ENCODE measurements at places on chromosomes 5 and 9.

DNA sequence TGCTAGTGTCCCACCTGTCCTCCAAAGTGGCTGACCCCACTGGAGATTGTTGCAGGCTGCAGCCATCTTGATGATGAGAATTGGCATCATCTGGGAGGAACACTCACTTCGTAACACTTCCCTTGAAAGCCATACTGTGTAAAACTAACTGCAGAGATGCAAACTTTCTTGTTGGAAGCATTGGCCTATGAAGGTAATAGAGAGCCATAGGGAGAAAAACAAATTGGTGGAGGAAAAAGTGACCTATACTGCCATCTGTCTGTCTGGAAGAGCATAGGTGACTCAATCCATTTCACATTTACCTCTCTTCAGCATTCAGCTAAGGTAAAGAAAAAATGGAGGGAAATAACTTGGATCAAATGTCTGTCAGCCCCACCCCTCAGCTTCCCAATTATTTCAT lies 473.4 kb downstream of the NTRK2 start:
- no peak for DNase-seq

DNA sequence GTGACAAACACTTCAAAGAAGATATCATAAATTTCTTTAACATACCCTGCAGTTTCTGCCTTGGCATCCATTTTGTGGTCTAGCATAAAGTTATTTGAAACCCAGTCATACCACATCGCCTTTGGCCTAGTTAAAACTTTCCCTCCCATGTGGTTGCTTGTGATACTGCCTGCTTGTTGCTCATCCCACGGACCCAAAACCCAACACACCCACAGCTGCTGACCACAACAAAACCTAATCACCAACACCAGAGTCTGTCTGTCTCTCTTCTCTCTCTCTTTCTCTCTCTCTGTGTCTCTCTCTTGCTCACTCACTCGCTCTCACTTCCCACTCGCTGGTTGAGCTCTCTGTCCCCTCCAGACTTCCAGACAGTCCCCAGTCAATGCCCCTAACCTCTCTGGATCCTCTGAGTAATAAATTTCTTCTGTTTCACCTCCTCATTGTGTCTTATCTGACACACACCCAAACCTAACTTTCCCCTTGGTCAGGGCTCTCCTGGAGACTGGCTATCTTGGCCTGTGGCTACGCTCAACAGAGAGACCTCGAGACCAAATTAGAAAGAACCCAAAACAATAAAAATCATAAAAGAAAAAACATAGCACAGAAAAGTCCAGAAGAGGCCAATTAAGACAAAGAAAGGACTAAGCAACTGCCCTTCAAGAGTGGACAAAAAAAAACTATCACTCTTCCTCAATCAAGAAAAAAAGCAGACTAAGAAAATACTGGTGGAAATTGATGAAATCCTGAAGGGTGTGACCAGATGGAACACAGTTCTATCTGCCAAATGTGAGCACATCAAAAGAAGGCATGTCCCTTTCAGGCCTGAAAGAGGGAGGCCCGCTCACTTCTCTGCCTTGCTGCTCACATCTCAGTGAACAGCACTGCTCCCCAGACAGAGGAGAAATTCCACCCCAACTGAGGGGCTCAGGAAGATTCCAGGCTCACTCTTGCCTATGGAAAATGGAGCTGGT lies 41.5 kb downstream of the TTLL11 start:
- DNase-seq: no peak

- no peak for DNase-seq
Measured at GRCh38 chr5:957748-958485, 50.7 kb upstream of the NKD2 start.

DNA sequence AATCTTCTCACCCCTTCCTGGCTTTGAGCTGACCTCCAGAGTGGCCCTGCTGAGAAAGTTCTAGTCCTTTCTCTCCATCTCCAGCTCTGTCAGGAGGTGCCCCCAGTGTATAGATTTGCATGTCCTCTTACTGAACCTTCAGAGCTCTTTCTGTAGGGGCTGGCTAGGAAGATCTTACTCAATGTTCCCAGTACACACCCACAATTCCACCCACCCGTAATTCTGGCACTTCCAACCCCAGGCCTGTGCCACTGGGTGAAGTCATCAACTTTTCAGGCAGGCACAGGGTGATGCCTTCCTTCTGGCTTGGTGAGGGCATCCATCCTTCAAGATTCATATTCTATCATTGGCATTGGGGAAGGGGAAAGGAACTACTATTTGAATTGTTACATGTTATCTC lies 75.9 kb downstream of the ACER2 start:
- DNase-seq: no peak

DNA sequence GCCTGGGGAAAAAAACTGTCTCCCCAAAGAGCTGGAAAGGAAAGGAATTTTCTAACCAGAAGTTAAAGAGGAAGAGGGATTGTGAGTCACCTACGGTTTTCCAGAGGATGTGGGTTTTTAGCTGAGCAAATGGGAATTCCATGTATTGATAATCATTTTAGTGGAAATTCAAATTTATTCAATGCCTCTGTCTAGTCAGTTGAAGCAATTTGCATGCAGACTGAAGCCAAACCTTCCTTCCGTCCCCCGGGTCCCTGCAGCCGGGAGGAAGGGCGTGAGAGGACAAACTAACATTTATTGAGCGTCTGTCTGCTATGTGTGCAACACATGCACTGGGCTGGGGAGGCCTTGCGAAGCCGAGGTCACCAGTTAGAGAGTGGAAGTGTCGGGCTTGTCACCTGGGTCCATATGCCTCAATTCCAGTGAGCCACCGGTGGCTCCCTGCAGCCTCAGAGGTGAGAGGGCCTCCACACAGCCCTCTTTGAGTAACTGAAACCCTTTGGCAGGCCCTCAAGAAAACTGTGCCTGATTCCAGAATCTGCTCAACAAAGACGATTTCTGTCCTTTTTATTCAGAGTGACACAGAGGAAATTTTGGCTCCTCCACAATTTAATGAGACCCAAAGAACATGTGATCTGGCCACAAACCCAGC lies 70.3 kb downstream of the COL27A1 start:
- DNase-seq: no peak

DNA sequence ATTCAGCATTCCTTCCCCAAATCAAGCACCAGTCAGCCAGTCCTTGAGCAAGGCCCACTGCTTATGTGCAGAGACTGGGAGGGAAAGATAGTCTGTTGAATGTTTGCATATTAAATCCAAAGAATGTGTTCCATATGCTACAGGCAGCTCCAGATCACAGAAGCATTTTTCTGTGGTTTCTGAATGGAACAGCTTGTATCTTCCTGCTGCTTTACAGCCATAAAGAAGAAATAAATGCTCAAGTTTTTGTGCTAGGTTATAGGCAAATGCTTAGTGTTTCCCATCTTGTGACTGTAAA lies 310.3 kb downstream of the TRIM36 start:
- DNase-seq: no peak

DNA sequence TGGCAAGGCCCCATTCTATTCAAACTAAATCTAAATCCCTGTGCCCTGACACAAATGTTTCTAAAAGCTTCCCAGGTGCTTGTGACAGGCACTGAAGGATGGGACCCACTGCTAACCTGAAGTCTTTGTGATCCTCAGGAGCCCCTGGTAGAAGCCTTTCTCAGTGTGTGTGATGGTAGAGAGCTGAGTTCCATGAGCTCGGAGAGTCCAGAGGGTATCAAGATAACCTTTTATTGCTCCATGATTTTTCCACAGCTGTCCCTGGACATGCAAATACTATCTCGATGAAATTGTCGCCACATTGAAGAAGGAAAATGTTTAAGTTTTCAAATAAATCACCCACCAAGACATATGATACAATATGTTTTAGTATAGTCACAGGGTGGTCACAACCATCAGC lies 7.7 kb downstream of the CAST start:
- DNase-seq: no peak

GRCh38 chr5:147534172-147534951 lies 24.5 kb upstream of the DPYSL3 start:
- DNase-seq: no peak

DNA sequence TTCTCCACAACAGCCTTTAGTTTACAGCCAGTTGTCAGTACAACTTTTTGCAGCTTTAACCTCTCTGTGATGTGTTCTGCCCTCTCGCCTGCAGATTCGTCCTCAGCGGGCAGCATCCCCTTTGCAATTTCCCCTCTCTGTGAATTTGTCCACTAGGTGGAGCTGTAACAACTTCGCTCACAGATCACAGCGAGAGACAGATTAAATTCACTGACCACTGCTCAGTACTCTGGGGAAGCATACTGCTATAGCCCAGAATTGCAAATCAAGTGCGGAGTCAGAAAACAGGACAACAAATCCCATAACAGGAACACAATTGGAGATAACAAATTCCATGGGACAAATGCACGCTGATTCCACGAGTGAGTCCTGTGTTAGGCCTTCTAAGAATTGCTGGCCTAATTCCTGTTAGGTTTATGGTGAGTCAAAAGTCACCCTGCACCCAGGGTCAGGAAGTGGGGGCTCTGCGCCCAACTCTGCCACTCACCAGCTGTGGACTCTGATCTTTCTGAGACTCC lies 2124.9 kb downstream of the MAT2B start:
- DNase-seq: no peak

- no peak for DNase-seq
Measured at GRCh38 chr9:128393145-128393775, 22.1 kb downstream of the URM1 start.

DNA sequence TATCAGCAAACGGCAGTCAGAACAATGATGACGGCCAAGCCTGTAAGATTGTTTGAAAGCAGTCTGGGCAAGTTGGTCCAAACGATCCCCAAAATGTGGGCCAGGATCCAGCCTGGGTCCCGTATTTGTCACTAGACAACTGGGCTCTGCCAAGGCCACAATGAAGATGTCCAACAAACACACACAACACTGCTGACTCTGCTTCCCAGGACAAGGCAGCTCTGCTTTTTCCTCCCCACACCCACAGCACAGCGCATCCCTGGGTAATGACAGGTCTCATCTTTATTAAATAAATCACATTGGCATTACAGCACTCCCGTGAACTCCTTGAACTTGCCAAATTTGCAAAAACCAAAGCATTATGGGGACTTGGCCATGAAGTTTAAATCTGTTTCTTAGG lies 424.1 kb upstream of the ACTBL2 start:
- DNase-seq: no peak

DNA sequence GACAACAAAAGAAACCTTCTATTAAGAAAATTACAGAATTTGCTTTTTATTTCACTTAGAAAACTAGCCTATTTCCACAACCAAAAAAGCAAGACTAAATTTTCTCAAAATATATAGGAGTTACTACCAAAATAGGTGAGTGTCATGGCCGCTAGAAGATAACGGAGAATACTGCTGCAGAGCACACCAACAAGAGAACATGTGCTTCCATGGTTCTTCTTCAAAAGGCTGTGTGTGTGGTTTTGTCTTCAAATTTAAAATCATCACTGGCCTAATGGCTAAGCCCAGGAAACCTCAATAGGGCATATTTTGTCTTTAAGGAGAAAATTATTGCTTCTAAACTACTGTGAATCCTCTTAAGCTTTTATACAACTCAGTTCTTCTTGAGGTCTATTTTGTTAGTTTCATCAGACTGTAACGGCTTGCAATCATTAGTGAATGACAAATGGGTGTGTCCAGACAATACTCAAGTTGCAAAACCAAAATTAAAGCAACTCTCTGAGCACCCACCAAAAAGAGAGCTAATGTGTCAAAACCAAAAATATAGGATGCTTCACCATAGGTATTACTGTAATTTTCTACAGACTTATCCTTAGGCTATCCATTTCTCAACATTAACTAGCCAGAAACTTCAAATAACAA lies 3.3 kb downstream of the SETX start:
- no peak for DNase-seq

- DNase-seq: no peak
Measured at GRCh38 chr5:80466669-80467485, 21.0 kb upstream of the FAM151B start.

DNA sequence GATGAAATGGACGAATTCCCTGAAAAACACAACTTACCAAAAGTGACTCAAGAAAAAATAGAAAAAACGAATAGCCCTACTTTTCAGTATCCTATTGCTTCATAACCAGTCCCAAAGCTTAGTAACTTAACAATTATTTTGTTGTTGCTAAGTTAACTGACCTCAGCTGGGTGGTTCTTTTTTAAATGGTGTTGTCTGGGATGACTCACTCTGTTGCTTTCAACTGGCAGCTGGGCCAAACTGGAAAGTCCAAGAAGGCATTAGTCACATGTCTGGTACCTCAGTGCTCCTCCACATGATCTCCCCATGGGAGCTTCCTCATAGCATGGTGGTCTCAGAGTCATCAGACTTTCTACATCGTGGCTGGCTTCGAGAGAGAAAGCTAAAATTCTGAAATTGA lies 47.8 kb upstream of the ADAMTS2 start:
- no peak for DNase-seq

- no peak for DNase-seq
Measured at GRCh38 chr9:33228606-33229005, 11.4 kb upstream of the SPINK4 start.

- no peak for DNase-seq
Measured at GRCh38 chr5:121805911-121806310, 45.8 kb upstream of the FTMT start.

GRCh38 chr5:142316051-142316450 lies 8.8 kb downstream of the SPRY4 start:
- DNase-seq: no peak

DNA sequence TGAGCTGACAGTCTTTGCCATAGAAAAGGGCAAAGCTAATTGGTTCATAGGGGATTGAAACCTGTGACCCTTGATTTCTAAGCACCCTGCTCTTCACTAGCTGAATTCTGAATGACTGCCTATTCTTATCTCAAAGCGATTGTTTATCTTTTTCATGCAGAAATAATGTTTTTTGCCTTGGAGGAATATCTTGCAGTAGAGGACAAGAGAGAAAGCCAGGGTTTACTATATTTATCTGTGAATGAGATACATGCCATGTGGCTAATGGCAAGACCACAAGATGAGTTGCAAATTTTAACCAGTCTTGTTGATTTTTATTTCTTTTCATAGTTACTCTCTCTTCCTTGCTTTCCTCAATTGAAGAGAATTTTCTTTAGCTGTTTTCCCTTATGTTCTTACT lies 185.0 kb downstream of the CNTLN start:
- DNase-seq: no peak

- no peak for DNase-seq
Measured at GRCh38 chr5:96812851-96813250, 5.1 kb upstream of the ERAP1 start.

DNA sequence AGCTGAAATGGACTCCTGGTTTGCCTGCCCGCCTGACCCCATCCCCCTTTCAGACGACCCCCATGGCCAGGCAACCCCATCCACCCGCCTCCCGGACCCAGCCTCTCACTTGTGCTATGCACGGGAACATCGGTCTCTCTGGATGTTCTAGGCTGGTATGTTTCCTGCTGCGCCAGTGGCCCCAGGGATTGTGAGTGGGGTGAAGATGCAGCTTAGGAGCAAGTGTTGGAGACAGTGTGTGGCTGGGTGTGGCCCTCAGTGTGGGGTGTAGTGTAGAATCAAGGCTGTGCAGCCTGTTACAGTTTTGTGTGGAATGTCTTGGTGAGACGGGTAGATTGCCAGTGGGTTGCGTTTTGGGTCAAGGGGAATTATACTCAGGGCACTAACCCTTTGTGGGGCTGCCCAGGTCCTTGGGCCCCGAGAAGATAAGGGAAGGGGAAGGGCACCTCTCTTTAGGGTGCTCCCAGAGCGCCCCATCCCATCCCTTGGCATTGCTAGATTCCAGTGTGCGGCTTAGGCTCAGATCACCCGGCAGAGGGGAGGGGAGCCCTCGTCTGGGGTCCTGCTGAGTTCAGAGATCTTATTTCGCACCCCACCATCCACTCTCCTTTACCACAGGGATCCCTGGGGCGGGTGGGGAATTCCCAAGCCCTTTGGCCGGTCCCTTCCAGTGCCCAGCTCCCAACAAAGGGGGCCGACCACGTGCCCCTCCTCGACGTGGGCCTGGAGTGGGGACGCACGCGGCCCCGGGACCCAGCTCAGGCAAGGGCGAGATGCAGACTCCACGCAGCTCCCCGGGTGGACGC lies 4.6 kb downstream of the IER5L start:
- DNase-seq: no peak
